Stimulated activated CD4-positive, alpha-beta T cell treated with anti-CD3 and anti-CD28 coated beads, Interleukin-1b, Interleukin-23, amount 100 ng/mL, for 4 hours (primary cell): ENCODE measurements at places on chromosomes 2 and 18.

GRCh38 chr18:33123862-33124518, 316.5 kb downstream of the CCDC178 start:
- no peak for DNase-seq

DNA sequence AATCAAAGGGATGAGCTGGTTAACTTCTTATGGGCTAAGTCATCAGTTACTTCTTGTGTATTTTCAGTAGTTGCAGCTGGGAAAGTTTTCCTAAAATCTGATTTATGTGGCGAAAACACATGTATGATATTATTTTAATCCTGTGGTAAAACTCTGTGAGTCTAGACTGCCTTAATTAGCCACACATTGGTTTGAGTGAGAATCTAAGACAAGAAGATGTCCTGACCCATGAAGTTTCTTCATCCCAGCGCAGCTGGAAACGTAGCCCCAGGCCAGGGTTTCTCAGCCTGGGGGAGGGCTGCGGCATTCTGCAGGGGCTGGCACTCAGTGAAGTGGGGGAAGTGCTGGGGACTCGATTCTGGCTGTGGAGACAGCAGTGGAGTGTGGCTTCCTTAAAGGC, 44.7 kb upstream of the INHBB start:
- DNase-seq: no peak

DNA sequence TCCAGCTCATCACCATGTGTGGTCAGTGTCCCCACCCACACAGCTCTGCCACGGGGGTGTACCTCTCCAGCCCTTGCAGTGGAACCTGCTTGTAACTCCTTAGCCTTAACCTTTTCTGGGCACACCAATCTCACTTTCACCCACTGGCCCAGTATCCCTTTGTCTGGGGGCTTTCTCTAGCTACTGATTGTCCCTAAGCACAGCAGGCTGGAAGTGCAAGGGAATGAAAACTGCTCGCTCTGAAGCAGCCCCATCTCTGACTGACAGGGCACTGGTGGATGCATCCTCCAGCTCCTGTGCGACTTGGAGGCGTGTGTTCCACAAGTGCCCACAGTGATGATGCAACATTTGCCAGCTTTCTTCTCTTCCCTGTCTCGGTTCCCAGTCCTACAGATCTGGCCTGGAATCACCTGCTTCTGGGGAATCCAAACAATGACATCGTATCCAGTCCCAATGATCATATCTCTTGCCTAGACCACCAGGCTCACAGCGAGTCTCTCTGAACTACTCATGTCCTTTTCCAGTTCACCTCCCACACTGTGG, 33.6 kb downstream of the SCTR start:
- DNase-seq: no peak

- DNase-seq: no peak
These were observed 145.6 kb downstream of the TGIF1 start for GRCh38 chr18:3595369-3596273.

DNA sequence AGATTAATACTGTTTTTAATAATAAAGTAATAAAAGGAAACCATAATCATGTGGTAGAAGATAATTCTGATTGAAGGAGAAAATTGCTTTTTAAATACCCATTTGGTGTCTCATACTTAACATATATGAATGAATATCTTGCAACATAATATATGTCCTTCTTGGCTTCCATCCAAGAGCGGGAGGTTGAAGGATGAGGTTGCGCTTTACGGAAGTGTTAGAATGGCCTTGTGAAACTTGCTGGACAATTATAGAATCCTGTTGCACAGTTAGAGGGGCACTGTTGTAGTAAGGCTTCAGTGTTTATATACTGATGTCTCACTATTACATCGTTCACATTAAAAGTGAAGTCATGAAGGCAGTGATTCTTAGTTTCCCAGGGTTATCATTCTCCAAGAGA, 9.4 kb downstream of the INSIG2 start:
- no peak for DNase-seq

GRCh38 chr18:33577685-33578517, at the start of gene ASXL3:
Gene ASXL3, plus strand, starts transcription at chr18:33578219. Its CDS starts 413 bp downstream, at chr18:33578632.
- no peak for DNase-seq

GRCh38 chr2:69191634-69192033, 178.7 kb downstream of the ANTXR1 start:
- no peak for DNase-seq

- no peak for DNase-seq
These were observed 248.7 kb upstream of the SIX3 start for GRCh38 chr2:44692821-44693220.

DNA sequence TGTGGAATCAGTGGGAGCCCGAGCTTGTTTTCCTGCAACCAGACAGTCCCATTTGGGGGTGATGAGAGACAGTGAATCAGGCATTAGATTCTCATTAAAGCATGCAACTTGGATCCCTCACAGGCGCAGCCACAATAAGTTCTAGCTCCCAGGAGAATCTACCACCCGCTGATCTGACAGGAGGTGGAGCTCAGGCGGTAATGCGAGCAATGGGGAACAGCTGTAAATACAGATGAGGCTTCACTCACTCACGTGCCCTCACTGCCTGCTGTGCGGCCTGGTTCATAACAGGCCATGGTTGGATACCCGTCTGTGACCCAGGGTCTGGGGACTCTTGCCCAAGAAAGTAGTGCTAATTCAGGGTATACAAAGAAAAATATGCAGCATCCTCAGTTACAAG, 144.8 kb upstream of the RGPD4 start:
- DNase-seq: no peak

DNA sequence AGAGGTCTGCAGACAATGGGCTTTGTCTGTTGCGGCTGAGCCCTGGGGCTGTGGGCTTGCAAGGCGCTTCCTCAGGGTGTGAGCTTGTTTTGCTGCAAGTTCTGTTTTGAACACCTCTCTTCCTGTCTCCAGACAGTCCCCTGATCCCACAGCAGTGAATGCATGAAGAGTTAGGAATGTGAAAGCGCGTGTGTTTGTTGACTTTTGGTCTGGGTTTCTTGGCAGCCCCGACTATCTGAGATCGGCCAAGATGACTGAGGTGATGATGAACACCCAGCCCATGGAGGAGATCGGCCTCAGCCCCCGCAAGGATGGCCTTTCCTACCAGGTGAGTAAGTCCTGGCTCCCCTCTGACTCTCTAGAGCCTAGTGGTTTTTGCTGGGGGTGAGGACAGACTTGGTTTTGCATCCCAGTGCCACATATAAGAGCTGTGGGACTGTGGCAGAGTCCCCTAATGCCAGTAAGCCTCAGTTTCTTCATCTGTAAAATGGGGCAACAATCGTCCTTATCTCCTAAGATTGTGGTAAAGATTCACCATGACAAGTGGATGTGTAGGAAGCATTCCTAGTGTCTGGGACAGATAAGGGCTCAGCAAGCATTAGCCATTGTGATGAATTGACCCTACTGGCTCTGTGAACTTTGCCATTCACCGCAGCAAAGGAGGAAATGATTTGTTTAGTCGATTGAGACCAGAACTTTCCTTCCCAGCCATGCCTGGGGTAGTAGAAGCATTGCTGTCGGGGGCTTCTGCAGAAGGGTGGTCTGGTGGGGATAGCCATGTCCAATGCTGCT, 3.0 kb downstream of the LBH start:
- DNase-seq: no peak

DNA sequence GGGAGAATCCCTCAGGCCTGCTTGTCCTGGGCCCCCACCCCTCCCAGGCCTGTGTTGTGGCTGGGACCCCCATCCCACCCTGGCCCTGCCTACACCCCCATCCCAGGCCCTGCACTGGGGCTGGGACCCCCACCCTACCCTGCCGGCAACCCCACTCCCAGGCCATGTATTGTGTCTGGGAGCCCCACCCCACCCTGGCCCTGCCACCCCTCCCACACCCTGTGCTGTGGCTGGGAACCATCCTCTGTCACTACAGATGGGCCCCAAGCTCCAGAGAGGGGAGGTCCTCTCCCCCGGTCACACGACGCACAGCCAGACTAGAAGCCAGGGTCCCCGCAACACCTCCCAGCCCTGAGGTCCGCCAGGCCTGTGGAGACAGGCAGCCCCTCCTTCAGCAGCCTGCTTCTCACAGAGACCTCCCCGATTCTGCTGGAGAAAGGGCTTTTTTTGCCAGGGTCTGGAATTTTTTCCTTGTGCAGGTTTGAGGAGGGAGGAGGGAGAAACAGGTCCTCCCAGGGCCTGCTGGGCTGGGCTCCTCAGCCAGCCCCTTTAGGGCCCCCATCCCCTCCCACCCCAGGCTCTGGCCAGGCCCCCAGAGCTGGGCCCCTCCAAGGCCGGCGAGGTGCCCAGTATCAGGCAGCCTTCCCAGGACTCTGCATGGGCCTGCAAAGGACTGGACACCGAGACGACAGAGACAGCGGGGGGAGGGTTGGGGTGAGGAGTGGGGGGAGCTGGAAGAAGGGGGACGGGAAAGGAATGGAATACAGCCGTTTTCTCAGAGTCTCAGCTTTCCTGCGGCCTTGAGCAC, 28.0 kb downstream of the KIF1A start:
- DNase-seq: no peak

DNA sequence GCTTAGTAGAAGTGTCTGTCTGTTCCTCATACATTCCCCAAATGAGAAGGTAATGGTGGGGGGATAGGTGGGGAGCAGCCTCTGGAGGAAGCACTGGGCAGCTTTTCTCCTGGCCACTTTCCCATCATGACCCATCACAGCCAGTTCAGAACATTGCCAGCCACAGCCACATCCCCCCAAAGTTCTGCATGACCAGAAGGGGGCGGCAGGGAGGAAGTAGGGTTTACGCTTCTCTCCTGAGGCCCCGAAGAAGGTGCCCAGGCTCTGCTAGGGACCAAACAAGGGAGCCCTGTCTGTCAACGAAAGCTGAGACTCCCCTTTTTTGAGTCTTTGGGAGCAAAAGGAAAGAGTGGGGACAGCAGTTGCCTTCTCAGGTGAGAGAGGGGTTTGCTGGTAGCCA, 7.7 kb downstream of the IGFBP5 start:
- DNase-seq: no peak

- no peak for DNase-seq
These were observed 142.3 kb upstream of the BOD1L2 start for GRCh38 chr18:57004366-57005121.
